AG08395 (cell line): ENCODE measurements at places on chromosomes 13 and 19.

DNA sequence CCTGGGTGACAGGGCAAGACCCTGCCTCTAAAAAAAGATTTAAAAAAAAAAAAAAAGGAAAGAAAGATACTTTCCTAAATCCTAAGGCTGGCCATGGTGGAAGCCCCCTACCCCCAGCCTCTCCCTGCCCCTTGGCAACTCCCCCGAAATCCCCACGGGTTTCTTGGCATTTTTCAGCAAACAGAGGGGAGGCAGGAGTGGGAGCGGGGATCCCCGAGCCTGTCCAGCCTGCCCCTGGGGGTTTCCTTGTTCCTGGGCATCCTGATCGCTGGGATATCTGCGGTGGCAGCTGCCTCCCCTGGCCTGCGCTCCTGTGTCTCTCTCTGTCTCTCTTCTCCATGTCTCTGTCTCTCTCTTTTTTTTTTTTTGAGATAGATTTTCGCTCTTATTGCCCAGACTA, 3.4 kb upstream of the EBI3 start:
- no peak for DNase-seq

GRCh38 chr19:2047449-2048103, 3.5 kb downstream of the MKNK2 start:
- DNase-seq: no peak

GRCh38 chr13:89694451-89694850, 1653.0 kb upstream of the MIR17HG start:
- DNase-seq: no peak

DNA sequence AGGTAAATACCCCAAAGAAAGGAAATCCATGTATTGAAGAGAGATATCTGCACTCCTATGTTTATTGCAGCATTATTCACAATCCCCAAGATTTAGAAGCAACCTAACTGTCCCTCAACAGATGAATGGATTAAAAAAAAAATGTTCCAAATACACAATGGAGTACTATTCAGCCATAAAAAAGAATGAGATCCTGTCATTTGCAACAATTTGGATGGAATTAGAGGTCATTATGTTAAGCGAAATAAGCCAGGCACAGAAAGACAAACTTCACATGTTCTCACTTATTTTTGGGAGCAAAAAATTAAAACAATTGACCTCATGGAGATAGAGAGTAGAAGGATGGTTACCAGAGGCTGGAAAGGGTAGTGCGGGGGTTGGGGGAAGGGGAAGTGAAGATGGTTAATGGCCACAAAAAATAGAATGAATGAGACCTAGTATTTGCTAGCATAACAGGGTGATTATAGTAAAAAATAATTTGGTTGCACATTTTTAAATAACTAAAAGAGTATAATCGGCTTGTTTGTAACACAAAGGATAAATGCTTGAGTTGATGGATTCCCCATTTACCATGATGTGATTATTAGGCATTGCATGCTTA, 9.7 kb upstream of the ZNF709 start:
- DNase-seq: no peak

- peak; percentile 73 for DNase-seq
Observed at GRCh38 chr13:111204438-111205177, 89.5 kb downstream of the ARHGEF7 start.

DNA sequence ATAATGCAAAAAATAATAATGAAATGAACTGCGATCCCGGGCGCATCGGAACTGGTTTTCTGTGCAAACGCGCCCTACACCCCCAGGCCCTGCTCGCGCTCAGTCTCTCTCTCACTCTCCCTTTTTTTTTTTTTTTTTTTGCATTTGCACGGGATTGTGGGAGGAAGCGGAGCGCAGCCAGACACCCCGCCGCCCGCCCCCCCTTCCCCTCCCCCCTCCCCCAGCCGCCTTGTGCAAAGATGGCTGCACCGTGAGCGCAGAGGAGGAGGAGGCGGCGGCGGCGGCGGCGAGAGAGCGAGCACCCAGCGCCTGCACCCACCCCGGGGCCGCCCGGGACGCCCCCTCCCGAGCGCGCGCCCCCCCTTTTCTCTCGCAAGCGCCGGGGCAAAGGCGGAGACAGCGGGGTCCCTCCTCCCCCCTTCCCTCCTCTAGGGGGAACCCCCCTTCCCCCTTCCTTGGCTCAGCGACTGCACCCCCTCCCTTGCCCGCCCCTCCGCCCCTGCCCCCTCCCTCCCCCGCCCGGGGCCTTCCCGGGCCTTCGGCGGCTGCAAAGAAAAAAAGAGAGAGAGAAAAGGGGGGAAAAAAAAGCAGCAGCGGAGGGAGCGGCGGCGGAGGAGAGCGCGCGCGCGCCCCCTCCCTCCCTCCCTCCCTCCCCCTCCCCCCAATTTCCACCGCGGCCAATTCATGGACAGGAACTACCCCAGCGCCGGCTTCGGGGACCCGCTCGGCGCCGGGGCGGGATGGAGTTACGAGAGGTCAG, at the start of gene PRR12:
Gene PRR12, plus strand, starts transcription at position 212 of the 760 bp plus-strand sequence. Its CDS starts 473 bp downstream, at position 685.
- DNase-seq: peak; percentile 88
